ENCODE measurements at places on chromosomes 13 and 19.

GRCh38 chr13:72384879-72385278, 342.6 kb downstream of the MZT1 start:
- no peak for DNase-seq

DNA sequence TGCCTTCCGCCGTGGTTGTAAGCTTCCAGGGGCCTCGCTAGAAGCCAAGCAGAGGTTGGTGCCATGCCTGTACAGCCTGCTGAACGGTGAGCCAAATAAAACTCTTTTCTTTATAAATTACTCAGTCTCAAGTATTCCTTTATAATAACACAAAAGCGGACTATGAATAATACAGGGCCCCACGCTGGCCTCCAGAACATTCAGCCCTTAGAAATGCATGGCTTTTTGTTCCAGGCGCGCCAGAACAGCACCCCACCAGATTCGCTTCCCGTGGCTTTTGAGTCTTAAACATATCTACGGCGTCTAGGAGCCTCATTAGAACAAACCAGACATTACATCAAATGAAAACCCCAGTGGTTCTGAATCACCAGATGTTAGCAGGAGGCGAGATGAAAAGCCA, 75.1 kb downstream of the SLC15A1 start:
- no peak for DNase-seq

DNA sequence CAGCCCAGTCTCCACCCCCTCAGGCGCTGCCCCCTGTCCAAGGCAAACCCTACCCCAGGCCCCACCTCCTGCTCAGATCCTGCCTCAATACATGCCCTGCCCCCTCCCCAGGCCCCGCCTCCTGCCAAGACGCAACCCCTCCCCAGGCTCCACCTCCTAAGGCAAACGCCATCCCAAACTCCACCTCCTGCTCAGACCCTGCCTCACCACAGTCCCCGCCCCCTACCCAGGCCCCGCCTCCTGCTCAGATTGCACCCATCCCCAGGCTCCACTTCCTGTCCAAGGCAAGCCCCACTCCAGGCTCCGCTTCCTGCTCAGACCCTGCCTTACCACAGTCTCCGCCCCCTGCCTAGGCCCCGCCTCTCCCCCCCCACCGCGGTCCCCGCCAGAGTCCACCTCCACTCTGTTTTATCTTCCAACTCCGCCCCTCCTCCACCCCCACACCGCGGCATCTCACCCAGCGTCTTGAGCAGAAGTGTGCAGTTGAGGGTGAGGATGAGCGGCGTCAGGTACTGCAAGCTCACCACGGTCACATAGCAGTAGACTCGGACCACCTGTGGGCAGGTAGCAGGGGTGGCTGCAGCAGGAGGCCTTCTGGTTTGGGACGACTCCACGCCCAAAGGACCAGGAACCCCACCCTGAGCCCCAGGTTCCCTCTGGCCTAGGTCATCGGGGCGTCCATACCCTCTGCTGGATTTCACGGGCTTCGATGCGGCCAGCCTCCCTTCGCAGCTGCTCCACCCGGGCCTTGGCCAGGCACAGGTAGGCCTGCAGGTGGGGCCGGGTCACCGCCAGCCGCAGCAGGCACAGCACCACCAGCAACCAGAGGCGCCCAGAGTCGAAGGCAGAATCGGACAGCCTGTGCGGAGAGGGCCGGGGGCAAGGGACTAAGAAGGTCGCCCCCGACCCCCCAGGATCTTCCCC, 17.7 kb downstream of the TMEM161A start:
- no peak for DNase-seq

- DNase-seq, result no peak
Observed at GRCh38 chr13:33313504-33313903, 27.9 kb upstream of the STARD13 start.

DNA sequence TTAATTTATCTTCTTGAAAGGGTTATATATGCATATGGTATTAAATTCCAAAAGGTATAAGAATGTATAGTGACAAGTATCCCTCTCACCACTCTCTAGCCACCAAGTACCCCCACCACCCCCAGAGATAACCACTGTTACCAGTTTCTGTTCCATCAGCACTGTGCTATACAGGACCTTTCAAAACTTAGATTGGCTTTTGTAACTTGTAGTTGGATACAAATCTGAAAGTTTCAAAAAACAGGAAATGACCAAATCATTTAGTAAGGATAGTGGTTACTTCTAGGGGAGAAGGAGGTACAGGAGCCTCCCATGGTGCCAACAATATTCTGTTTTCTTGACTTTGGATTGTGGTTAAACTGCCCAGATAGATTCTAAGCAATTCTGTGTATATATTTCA, 56.7 kb downstream of the AKAP11 start:
- no peak for DNase-seq

- no peak for DNase-seq
Observed at GRCh38 chr13:81664872-81665271, 1323.9 kb upstream of the SPRY2 start.

GRCh38 chr13:51048616-51049015, 62.5 kb downstream of the C13orf42 start:
- no peak for DNase-seq

DNA sequence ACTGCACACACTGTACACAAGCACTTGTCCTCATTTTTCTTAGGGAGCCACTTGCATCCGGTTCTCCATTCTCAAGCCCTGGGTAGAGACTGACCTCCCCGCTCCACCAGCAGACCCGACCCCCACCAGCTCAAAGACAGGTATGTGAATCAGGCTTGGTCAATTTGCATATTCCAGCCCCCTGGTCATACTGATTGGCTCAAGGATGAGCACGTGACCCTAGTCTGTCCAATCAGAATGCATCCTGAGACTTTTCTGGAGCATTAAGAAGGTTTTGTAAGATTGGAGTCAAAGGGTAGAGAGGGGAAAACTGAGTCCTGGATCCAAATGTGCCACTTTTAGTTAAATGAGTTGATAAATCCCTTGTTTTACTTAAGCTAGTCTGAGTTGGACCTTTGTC, 34.1 kb downstream of the NOTCH3 start:
- no peak for DNase-seq

- no peak for DNase-seq
Observed at GRCh38 chr13:76976490-76976889, 15.4 kb upstream of the CLN5 start.

DNA sequence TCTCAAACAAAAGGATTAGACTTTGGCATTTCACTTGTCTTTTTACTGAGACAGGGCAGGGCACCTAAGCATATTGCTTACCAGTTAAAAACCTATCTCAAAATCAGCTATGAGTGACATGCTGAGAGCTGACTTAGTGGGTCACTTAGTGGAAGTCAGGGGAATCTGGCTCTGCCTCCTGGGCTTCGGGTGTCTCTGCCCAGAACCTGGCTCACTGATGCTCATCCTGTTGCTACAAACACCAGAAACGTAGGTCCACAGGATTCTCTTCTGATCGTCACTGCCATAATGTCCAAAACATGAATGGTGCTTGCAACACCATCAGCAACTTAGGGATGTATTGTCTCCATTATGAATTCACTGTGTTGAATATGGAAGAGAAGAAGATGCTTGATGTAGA, 276.1 kb downstream of the ITGBL1 start:
- DNase-seq, result no peak

GRCh38 chr13:114043421-114044053, 69.7 kb upstream of the C13orf46 start:
- DNase-seq, result no peak

DNA sequence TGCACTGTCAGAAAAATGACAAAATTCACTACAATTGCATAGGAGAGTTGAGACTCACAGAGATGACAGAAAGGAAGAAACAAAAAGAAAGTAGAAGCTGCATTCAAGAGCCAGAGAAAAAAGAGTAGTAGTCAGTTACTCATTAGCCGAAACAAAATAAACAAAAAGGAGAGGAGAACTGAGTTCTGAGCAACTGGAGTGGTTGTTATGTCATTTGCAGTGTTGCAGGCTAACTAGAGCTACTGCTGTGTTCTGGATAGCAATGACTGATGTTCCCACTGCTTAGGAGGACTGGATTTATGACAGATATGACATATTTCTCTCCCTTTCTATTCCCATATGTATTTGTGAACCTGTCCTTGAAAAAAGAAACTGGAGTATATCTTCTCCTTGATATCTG, 482.6 kb downstream of the RFC3 start:
- DNase-seq, result no peak

GRCh38 chr13:45718992-45719391, 16.9 kb downstream of the CBY2 start:
- DNase-seq, result no peak

Data from vagina (tissue), 2 donors.